H1 (cell line): ENCODE measurements at places on chromosomes 7 and 10.

DNA sequence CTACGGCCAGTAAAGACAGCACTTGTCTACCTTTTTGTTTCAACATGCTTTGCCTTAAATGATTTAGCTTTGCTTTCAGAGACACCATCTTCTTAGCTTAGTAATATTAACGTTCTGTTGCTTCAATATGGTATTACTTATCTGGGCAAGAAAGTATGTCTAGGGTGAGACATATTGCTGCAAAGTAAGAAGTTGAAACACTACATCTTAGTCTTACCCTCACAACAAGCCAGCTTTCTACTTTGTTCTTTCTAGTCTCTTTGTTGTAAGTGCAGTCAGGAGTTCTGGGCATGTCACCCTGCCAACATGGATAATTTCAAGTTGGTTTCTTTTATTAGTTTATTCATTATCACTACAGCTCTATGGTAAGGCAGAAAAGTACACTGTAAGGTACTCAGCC, 122.7 kb upstream of the DNAJB12 start:
- no peak overlapping the region for H3K4me3 ChIP-seq
- H3K36me3 ChIP-seq = peaks cover 10% of the 10 kb centered on the region; the same call in 1 of the 2 replicates
- H3K27ac ChIP-seq = no peak overlapping the region
- DNase-seq = no peak
- H3K4me1 ChIP-seq = no peaks in the 10 kb centered on the region

DNA sequence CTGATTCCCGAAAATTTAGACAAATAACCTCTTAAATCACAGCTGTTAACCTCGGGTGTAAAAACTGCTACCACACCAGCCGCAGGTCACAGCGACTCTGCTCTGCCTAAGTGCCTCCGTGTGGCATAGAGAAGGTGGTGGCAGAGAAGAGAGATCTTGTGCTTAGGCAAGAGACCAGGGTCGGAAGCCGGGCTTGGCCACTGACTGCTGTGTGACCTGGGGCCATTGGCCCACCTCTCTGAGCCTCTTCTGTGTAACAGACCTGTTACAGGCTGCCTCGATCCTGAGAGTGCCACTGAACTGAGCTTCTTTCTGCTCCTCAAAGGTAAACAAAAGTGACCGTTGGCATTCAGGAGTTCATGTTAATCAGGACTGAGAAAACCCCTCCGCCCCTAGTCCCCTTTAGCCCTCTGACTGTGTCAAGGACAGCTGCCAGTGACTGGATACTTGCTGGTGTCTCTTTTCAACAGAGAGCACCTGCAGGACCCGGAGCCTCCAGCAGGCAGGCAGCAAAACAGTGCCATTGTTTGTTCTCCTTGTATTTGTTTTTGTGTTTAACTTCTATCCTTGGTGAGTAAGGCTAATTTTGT, 36.5 kb downstream of the ZMIZ1 start:
- no peak overlapping the region for H3K4me3 ChIP-seq

DNA sequence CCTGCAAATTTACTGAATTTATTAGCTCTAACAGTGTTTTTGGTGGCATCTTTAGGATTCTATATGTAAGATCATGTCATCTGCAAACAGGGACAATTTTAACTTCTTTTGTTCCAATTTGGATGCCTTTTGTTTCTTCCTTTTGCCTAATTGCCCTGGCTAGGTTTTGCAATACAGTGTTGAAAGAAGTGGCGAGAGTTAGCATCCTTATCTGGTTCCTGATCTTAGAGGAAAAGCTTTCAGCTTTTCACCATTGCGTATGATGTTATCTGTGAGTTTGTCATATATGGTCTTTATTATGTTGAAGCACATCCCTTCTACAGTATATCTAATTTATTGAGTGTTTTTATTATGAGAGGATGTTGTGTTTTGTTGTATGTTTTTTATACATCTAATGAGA, 301.4 kb downstream of the PTPRN2 start:
- H3K27me3 ChIP-seq = no peaks in the 10 kb centered on the region
- no peak overlapping the region for H3K27ac ChIP-seq
- no peaks in the 10 kb centered on the region for H3K36me3 ChIP-seq

- no peak overlapping the region for H3K4me3 ChIP-seq
- no peak for DNase-seq
- no peak overlapping the region for H3K27ac ChIP-seq
- no peaks in the 10 kb centered on the region for H3K36me3 ChIP-seq
Observed at GRCh38 chr7:155109121-155109520, 39.0 kb downstream of the HTR5A start.

- no peak overlapping the region for H3K4me3 ChIP-seq
- H3K27me3 ChIP-seq = no peaks in the 10 kb centered on the region
- DNase-seq = no peak
Observed at GRCh38 chr7:3558400-3558799, 257.3 kb downstream of the SDK1 start.

DNA sequence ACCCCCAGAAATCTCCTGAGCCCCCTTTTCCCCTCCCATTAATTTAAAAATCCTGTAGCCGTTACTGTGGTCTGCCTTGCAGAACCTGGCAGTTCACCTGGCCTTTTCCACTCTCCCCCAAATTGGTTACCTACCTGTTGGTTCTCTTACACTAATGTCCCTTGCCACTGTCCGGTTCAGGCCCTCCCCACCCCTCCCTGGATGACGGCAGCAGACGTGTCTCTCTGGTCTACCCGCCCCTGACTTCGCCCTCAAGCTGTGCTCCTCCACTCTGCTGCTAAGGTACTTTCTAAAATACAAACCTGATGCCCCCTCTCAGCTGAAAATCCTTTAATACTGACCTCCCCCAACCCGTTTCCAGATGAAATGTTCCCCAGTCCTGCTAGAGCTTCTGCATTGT, 15.6 kb upstream of the SH3PXD2A start:
- H3K4me1 ChIP-seq = no peaks in the 10 kb centered on the region
- no peaks in the 10 kb centered on the region for H3K36me3 ChIP-seq

DNA sequence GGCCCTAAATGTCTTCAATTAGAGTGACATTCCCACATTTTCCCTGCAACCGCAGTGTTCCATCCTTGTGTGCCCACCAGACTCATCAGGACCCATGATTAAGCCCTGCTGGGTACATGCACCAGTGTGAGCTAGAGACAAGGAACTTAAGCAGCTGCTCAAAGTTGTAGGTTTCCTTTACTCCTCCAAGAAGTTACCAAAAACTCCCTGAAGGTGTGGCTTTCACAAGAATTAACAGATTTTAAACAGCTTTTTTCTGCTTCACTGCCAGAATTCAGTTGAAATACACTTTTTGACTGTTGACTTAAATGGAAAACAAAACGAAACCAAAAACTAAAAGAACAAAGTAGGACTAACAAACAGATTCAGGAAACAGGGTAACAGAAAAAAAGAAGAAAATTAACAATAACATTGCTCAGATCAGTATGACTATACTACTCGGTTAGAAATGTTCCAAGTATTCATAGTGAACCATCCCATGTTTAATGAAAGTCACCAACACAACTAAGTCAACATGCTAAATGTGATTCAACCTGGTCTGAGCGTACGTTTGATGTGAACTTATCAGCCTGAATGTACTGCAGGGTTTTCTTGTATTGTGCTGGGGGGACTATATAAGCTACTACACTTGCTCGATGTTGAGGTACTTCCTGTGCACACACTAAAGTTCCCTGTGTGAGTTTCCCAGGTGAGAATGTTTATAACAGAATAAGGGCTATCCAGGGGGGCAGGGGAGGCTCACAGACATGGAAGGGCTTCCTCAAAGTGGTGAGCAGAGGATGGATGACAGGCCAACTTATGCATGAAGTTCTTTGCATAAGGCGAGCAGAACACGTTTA, 22.2 kb downstream of the SLC37A3 start:
- no peak for DNase-seq
- no peak overlapping the region for H3K27ac ChIP-seq
- peaks cover 45% of the 10 kb centered on the region for H3K36me3 ChIP-seq
- H3K27me3 ChIP-seq = no peaks in the 10 kb centered on the region

- H3K27ac ChIP-seq = no peak overlapping the region
- no peak overlapping the region for H3K4me3 ChIP-seq
- DNase-seq = no peak
Observed at GRCh38 chr7:98215561-98216495, 4.6 kb downstream of the BHLHA15 start.

GRCh38 chr7:142787034-142787768, 16.4 kb downstream of the PRSS2 start:
- no peaks in the 10 kb centered on the region for H3K36me3 ChIP-seq
- H3K4me1 ChIP-seq = no peaks in the 10 kb centered on the region

- H3K27ac ChIP-seq = no peak overlapping the region
- H3K27me3 ChIP-seq = no peaks in the 10 kb centered on the region
- H3K36me3 ChIP-seq = no peaks in the 10 kb centered on the region
- H3K4me3 ChIP-seq = no peak overlapping the region
- H3K4me1 ChIP-seq = no peaks in the 10 kb centered on the region
Observed at GRCh38 chr10:104908581-104908980, 267.5 kb downstream of the SORCS3 start.

DNA sequence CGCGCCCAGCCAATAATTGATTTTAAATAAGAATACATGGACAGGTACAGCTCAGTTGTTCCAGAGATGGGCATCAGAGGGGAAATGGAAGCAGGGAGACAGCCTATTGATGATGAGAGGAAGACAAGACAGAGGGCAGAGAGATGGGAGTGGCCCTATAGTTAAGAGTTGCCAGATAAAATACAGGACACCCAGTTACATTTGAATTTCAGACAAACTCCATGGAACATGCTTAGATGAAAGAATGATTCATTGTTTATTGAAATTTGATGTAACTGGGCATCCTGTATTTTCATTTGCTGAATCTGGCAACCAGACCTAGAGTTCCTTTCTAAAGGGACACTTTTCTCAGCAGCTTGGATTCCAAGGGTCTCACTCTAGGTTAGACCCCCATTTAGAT, 341.1 kb downstream of the FRMD4A start:
- H3K27me3 ChIP-seq = no peaks in the 10 kb centered on the region
- H3K4me3 ChIP-seq = no peak overlapping the region
- no peaks in the 10 kb centered on the region for H3K36me3 ChIP-seq
- no peaks in the 10 kb centered on the region for H3K4me1 ChIP-seq

GRCh38 chr7:134988161-134988560, 1.9 kb downstream of the AGBL3 start:
- H3K27ac ChIP-seq = no peak overlapping the region
- no peaks in the 10 kb centered on the region for H3K4me1 ChIP-seq
- H3K4me3 ChIP-seq = no peak overlapping the region
- DNase-seq = no peak
- H3K36me3 ChIP-seq = no peaks in the 10 kb centered on the region

GRCh38 chr7:153090764-153091163, 331.2 kb downstream of the ACTR3B start:
- no peaks in the 10 kb centered on the region for H3K4me1 ChIP-seq
- no peak overlapping the region for H3K27ac ChIP-seq
- H3K4me3 ChIP-seq = no peak overlapping the region
- no peaks in the 10 kb centered on the region for H3K36me3 ChIP-seq

- no peaks in the 10 kb centered on the region for H3K36me3 ChIP-seq
- H3K4me3 ChIP-seq = no peak overlapping the region
- no peak overlapping the region for H3K27ac ChIP-seq
- H3K4me1 ChIP-seq = no peaks in the 10 kb centered on the region
Observed at GRCh38 chr7:22476824-22477223, 23.2 kb downstream of the STEAP1B start.

DNA sequence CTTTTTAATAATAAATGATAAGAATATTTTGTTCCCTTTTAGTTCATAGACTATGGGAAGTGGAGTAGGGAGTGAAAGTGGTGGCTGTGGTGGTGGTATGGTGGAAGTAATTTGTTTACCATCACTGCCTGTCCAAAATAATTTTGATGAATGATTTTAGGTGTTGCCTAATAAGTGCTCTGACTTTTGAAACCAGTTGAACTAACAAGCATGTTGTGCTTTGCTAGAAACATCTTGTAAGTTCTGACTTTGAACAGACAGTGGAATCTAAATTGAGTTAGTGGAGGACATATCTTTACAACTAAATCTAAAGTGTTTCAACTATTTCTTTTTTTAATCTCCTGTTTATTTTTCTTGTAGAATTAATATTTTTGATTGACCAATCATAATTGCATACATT, 49.7 kb downstream of the ZEB1 start:
- no peak for DNase-seq
- no peaks in the 10 kb centered on the region for H3K27me3 ChIP-seq
- H3K27ac ChIP-seq = no peak overlapping the region
- no peaks in the 10 kb centered on the region for H3K36me3 ChIP-seq
- no peak overlapping the region for H3K4me3 ChIP-seq
- H3K4me1 ChIP-seq = no peaks in the 10 kb centered on the region

DNA sequence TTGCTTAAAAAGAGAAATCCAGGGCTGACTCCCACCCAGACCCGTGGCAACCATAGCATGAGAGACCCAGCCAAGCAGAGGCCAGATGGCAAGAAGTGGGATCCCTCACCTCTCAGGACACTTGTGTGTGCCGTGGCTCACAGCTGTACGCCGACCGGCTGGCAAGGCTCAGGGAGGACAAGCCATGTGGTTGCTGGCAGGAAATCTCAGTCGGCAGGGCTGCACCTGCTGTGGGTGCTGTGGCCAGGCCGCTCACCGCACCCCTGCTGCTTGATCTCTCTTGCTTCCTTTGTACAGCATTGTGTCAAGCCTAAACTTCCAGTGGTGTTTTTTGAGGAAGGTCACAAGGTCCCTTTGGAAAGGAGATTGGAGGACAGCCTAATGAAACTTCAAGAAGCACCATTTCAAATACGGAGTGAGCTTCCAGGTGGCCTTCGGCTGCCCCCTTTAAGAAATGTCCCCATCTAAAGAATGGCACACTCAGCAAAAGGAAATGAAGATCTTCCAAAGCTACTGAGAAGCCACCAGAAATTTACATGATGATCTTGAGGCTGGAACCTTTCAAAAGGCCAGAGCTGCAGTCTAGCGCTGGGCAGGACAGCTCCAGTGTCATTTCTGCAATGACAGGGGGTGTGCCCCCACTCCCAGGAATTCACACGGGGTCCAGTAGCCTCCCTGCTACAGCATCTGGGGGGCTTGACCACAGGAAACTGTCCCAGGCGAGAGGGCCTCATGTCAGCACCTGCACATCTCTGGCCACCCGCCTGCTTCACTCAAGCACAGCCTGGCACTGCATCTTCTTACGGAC, 409.0 kb upstream of the MGMT start:
- DNase-seq = no peak
- H3K27ac ChIP-seq = no peak overlapping the region
- no peaks in the 10 kb centered on the region for H3K4me1 ChIP-seq
- no peaks in the 10 kb centered on the region for H3K27me3 ChIP-seq

DNA sequence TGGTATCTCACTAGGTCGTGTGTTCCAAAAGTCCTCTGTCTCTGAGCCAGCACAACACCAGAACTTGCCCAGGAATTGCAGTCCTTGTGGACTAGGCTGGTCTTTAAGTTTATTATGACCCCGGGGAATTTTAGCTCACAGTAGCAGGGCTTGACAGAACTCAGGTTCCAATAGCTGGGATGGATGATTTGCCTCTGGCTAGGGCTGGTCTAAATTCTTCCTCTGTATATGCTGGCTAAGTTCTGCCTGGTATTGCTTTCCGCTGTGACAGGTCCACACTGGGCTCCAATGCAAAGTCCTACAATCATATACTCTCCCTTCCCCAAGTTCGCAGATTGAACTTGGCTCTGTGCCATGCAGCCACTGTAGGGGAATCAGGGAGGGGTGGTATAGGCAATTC, 52.5 kb downstream of the FAS start:
- no peaks in the 10 kb centered on the region for H3K4me1 ChIP-seq
- H3K27me3 ChIP-seq = no peaks in the 10 kb centered on the region
- no peaks in the 10 kb centered on the region for H3K36me3 ChIP-seq
